ENCODE measurements at places on chromosomes 1 and 21.

- DNase-seq = no peak
These were observed 8.9 kb downstream of the YBX1 start for GRCh38 chr1:42691157-42691498.

GRCh38 chr1:23405946-23406345 is 18.6 kb downstream of the TCEA3 start:
- DNase-seq = no peak

DNA sequence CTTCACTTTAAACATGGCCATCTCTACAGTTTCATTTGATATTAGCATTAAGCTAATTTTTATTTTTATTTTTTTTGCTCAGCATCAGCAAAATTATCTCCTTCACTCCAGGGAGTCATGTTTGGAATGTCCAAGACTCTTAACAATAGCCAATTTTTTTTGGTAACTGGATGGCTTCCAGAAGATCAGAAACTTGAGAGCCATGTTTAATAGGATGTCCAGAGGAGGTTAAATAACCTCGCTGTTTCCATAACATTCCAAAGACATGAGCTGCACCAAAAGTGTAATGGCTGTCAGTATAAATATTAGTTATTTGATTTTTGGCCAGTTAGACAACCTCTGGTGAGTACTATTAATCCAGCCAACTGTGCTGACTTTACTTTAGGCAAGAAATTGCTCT is 80.7 kb downstream of the DNTTIP2 start:
- DNase-seq = no peak

GRCh38 chr1:206856674-206857464 is 8.6 kb upstream of the IL20 start:
- DNase-seq = no peak

GRCh38 chr1:225769687-225770086 is 7.9 kb upstream of the SRP9 start:
- no peak for DNase-seq

GRCh38 chr1:229336345-229336744 is 6.5 kb downstream of the CCSAP start:
- peak; percentile 30 for DNase-seq

- no peak for DNase-seq
These were observed 28.7 kb downstream of the LRRC71 start for GRCh38 chr1:156949127-156949526.

- DNase-seq = no peak
These were observed 17.3 kb downstream of the PDC start for GRCh38 chr1:186443638-186444037.

GRCh38 chr1:33685256-33685655 is 178.6 kb upstream of the HMGB4 start:
- no peak for DNase-seq

DNA sequence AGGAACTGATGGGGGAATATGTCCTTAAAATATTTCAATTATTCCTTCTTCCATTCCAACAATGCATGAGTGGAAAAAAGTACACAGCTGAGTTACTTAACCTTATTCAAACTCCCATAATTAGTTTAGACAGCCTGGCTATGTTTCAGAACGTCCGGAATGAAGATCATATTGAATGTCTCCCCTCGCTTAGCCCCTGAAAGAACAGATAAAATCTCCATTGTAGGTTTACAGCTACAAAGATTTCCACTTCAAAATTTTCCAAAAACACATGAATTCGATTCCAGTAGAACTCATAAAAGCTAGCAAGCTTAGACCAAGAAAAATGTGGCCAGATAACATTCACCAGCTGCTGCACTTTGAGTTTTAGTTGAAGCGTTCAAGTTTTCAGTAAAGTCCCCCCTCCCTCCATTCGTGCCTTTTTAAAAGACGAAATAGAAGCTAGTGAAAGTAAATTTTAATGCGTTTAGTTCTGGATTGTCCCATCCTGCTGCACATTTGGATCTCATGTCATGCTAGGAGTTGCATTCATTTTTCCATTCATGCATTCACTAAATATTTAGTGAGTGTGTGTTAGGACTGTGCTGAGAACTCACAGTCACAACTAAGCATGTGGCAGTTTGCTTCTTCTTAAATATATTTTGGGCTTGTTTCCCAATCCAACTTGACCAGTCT is 29.4 kb upstream of the SSX2IP start:
- DNase-seq = no peak

DNA sequence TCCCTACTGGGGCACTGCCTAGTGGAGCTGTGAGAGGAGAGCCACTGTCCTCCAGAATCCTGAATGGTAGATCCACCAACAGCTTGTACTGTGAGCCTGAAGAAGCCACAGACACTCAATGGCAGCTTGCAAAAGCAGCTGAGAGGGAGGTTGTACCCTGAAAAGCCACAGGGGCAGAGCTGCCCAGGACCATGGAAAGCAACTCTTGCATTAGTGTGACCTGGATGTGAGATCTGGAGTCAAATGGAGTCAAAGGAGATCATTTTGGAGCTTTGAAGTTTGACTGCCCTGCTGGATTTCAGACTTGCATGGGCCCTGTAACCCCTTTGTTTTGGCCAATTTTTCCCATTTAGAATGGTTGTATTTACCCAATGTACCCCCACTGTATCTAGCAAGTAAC is 871.4 kb upstream of the PRMT6 start:
- DNase-seq = no peak

- no peak for DNase-seq
These were observed 715.0 kb upstream of the ADAMTS5 start for GRCh38 chr21:27681841-27682240.

DNA sequence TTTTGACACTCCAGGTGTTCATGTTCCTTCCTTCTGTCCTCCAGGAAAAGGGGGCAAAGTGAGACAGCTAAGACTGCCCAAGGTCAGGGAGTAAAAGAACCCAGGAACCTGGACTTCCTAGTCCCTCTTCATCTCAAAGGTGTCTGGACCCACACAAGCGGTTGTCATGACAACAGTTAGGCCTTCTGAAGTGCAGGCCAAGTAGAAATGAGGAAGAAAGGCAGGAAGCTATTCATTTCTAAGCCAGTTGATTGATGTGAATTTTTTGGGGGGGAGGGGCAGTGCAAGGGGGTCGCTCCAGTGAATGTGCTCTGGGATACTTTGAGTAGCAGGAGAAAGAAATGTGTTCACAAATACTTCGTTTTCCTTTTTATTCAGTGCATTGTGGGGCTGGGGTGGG is 114.3 kb downstream of the NAV1 start:
- DNase-seq = no peak

DNA sequence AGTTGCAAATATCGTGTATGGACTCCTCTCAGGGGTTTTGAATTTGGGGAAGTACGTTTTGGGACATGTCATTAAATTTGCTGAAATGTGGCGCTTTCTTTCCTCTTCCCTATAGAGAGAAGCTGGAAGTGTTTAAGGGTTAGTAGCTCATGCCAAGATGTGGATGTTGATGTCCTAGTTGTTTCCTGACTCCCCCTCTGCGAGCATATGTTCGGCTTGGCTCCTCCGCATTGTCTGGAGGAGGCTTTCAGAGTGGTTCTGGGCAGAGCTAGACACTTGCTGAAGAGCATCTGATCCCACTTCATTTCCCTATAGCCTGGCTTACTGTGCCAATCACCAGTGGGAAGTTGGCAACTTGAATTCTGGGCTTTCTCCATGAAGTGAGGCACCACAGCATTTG is 347.4 kb upstream of the B3GALT2 start:
- peak; percentile 70 for DNase-seq

DNA sequence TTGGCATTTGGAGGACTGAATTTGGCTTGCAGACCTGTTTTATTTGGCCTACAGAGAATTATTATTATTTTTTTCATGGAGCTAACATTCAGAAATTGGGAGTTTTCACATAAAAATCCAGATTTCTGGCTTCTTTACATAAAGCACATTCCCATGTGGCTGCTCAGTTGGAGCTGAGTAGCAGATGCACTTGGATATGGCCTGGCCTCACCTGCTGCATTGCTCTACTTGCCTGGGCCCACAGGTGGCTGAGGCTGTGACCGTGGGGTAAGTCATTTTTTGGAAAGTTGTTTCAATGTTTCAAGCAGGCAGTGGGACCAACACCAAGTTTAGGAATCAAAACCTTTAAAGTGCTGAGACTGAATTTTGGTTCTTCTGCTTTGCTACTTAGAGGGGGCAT is 56.7 kb downstream of the GADD45A start:
- no peak for DNase-seq

DNA sequence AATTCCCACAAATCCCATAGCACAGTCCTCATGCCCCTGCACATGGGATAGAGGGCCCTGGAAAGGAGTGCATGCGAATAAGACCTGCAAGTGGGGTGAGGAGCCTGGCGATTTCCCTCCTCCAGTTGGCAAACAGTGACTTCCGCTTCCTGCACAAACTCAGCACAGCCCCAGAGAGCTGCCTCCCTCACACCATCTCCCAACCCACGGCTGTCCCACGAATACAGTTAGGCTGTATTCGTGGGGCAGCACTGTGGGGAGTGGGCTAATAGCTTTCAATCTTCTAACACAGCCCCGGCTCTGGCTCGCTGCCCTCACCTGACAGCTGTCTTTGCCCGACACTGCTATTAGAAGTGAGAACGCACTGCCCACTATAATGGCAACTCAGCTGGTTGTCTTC is 28.2 kb upstream of the CNTN2 start:
- peak; percentile 49 for DNase-seq

GRCh38 chr1:40808444-40808843 is 24.9 kb downstream of the KCNQ4 start:
- DNase-seq = no peak

- no peak for DNase-seq
These were observed 110.2 kb downstream of the FCRL5 start for GRCh38 chr1:157442065-157442464.

- DNase-seq = no peak
These were observed 1.6 kb downstream of the S100A16 start for GRCh38 chr1:153611356-153611755.

DNA sequence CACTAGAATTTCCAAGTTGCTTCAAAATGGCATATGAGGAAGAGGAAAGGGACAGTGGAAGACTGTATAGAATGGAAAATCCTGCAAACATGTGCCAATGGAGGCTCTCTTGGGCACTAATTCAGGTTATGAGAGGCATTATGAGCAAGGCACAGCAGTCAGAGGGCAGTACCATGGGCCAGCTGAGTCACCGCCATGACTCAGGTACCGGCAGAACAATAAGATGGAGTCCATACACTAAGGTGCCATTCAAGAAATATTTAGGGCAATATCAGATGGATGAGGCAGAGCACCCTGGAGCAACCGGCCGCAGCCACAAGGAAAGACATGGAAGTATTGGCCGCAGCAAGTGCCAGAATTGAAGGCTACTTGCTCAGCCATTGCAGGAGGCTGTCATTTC is 25.6 kb upstream of the VAV3 start:
- DNase-seq = no peak

DNA sequence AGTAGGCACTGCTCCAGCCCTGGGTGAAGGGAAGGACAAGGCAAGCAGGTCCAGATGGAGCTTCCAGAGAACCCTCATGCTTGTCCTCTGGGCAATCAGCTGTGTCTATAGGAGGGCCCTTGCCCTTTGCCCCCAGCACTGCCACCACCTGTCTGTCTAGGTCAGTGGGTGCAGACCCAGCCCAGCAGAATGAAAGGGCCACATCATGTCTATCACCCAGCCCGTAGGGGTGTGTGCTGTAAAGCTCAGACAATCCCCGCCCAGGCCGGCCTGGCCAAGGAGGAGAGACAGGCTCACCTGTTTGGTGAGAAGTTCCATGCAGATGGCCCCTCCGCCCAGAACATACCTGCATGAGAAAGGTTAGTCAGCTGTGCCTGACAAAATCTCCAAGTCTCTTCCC is 7.0 kb downstream of the UBE2Q1 start:
- no peak for DNase-seq
